Stimulated activated CD8-positive, alpha-beta memory T cell treated with anti-CD3 and anti-CD28 coated beads, Interleukin-15, amount 100 ng/mL, for 1 hour (primary cell): ENCODE measurements at places on chromosomes 16 and 17.

- DNase-seq = no peak
These were observed 14.9 kb downstream of the SOX9 start for GRCh38 chr17:72135546-72136325.

GRCh38 chr17:62791235-62791734, 16.8 kb downstream of the MARCHF10 start:
- no peak for DNase-seq

DNA sequence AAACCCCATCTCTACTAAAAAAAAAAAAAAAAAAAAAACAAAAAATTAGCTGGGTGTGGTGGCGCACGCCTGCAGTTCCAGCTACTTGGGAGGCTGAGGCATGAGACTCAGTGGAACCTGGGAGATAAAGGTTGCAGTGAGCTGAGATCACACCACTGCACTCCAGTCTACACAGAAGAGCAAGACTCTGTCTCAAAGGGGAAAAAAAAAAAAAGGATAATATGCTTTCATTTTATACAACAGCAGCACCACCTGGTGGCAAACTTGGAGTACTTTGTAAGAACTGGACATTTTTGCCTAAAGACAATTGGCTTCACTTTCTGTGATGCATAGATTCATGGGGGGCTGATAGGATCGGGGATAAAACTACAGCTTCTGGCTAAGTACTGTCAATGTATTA, 8.5 kb downstream of the CHTF8 start:
- DNase-seq = peak; percentile 55

DNA sequence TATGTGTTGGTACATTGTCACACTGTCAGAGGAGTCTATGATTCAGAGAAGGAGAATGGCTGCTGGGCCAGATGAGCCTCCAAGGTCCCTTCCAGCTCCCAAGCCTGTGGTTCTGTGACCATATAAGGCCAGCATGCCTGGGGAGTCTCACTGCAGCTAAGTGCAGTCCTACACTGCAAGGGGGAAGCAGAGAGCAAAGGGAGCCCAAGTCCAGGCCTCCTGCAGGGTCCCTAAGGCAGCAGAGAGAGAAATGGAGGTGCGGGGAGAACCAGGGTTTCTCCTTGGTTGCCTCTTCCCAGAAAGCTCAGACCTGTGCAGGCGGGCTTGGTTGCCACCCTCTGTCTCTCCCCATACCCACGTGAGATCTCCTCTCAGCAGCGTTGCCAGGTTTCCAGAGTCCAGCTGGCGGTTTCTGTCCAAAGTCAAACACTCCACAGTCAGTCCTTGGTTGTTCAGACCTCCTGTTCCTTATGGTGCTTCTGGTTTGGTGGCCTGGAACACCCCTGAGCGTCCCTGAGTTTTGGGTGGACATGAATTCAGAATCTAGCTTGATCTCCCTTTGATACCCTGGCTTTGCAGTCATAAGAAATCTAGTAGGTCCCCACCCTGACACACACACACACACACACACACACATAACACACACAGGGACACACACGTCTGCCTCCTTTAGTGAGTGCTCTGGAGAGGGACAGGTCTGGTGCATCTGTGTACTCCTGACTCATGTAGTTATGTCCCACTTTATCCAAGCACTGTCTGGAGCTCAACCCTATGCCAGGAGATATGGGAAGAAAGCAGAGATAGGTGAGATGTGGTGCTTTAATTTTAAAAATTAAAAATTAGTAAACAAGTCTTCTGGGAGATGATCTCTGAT, 78.8 kb downstream of the GNAO1 start:
- DNase-seq = no peak

DNA sequence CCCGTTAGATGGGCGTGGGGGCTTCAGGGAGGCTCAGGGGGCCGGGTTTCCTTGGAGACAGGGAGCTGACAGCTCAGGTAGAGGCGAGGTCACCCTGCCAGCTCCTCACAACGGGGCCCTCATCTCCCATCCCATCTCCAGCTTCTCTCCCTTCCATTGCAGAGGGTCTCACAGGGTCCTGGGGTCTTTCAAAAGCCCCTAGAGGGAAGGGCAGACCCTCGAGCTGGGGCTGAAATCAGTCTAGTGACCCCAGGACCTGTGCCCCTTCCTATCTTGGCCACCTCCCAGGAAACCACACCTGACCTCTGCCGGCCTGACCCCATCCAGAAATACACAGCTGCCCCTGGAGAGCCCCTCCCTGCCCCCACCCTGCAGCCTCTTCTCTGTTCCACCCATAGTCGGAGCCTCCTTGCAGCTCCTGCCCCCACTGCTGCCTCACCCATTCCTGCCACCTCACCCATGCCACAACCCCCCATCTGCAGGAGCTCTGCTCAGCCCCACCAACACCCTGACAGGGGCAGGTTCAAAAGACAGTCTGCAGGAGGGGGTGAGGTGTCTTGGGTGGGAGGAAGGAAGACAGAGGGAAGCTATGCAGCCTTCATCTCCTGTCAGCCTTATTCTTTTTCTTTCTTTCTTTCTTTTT, 23.4 kb downstream of the PIK3R5 start:
- no peak for DNase-seq

DNA sequence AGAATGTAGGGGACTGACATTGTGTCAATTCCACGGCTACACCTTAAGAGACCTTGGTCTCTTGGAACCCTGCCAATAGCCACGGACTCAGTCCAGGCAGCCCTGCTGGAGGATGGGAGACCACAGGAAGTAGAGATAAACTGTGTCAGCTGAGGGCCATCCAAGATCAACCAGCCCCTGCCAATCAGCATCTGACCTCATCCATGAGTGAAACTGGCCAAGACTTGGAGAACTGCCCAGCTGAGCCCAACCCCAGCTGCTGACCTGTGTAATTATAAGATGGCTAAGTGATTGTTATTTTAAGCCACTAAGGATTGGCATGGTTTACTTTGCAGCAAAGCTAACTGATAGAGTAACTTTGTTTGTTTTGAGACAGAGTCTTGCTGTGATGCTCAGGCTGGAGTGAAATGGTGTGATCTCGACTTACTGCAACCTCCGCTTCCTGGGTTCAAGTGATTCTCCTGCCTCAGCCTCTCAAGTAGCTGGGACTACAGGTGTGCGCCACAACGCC, 13.3 kb upstream of the YWHAE start:
- no peak for DNase-seq

GRCh38 chr17:61443475-61443882, 8.7 kb upstream of the TBX4 start:
- DNase-seq = no peak

DNA sequence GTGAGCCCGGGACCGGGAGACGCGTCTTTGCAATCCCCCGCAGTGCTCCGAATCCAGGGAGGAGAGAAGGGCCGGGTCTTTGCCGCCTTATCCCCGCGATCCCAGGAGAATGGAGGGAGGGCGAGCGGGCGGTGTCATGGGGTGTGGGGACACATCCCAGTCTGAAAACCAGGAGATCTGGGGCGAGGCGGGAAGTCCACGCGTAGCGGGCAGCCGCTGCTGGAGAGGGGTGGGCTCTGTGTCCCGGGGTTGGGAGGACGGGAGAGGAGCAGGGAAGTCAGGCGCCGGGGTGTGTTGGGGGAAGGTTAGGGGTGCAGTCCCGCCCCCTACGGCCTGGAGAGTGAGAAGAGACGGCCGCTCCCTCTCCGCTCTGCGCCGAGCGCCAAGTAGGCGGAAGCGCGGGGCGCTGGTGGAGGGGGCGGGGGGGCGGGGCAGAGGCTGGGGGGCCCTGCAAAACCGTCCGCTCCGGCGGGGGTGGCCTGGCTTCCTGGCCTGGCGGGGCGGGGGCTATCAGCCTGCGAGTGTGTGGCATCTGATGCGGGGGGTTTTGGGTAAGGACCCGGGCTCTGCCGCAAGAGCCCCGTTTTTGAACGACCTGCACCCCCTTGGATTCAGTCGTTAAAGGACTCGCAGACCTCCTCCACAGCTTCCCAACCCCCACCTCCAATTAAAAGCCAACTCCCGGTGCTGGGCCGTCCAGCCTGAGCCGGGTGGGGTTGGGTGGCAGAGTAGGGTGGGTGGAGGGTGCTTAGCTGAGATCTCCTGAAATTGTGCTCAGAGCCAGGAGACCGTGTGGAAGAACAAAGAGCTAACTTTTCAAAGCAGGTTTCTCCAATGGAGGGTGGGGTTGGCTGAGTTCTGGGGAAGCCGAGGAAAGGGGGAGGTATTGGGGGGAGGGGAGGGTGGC, 654 bp downstream of the LASP1 start:
- no peak for DNase-seq

GRCh38 chr16:24009098-24009497, 173.3 kb downstream of the PRKCB start:
- DNase-seq = no peak

DNA sequence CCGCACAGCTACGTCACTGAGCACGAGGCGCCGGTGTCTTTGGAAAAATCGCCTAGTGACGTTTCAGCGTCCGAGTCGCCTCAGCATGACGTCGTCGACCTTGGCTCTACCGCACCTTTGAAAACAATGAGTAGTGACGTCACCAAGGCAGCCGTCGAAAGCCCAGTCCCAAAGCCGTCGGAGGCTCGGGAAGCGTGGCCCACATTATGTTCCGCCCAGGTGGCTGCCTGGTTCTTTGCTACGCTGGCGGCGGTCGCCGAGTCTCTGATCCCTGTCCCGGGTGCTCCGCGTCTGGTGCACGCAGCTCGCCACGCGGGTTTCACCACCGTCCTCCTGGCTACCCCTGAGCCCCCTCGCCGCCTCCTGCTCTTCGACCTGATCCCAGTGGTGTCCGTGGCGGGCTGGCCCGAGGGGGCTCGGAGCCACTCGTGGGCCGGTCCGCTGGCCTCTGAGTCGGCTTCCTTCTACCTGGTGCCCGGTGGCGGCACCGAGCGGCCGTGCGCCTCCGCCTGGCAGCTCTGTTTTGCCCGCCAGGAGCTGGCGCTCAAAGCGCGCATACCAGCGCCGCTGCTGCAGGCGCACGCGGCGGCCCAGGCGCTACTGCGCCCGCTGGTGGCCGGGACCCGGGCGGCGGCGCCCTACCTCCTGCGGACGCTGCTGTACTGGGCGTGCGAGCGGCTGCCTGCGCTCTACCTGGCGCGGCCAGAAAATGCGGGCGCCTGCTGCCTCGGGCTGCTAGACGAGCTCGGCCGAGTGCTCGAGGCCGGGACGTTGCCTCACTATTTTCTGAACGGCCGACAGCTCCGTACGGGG, 1.5 kb downstream of the TMEM102 start:
- peak; percentile 54 for DNase-seq

- no peak for DNase-seq
These were observed 47.5 kb downstream of the HNF1B start for GRCh38 chr17:37697381-37697780.

DNA sequence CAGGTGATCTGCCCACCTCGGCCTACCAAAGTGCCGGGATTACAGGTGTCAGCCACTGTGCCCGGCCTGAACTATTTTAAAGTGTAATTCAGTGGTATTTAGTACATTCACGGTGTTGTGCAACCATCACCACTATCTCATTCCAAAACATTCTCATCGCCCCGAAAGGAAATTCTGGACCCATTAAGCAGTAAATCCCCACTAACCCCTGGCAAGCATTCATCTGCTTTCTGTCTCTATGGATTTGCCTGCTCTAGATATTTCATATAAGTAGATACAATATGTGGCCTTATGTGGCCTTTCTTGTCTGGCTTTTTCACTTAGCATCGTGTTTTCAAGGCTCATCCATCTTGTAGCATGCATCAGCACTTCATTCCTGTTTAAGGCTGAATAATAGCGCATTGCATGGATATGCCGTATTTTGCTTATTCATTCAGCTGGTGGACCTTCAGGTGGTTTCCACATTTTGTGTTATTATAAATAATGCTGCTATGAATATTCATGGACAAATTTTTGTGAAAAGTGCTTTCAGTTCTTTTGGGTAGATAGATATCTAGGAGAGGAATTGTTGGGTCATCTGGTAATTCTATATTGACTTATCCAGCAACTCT, 8.4 kb upstream of the HERPUD1 start:
- no peak for DNase-seq

DNA sequence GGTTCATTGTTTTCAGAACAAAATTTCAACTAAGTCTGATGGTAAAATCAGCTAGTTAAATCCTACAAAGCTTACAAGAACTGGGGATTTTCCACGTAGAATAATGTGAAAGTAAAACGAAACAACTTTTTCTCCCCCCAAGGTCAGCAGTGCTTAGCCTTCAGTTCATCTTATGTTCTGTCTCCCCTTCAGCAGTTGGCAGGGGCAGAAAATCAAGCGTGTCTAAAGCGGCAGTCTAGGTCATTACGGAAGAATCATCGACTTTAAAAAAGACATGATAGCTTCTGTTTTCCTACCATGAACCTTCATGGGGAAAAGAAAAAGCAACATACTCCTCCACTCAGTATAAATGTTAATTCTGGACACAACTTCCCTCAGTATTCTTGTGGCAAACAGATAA, 50.7 kb downstream of the GNA13 start:
- no peak for DNase-seq

DNA sequence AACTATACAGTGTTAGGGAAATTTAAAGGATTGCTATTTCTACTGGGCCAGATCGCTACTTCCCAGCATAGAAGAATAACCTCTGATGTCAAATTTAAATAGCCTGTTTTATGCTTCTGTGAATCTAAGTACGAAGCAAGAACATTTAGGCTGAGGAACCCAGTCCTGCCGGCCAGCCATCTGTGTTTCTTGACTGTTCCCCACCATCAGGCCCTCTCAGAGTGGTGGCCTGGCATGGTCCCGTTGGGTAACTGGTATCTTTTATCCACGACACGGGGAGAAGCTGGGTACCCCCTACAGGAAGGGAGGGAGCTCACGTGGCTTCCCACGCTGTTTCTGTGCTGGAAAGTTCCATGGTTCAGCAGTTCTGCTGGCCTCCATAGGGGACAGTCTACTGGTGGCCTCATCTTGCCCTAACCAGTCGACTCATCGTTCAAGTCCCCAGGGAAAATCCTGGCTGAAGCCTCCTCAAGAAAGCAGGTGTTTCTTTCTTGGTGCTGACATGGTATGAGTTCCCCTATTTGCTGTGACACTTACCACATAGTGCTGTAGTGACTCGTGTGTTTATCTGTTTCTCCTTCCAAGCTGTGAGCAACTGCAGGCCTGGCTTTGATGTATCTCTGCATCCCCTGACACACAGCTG, 201.7 kb upstream of the NLRP1 start:
- DNase-seq = no peak

- no peak for DNase-seq
These were observed 1279.0 kb upstream of the CDH8 start for GRCh38 chr16:63315229-63315628.

- DNase-seq = no peak
These were observed 1.0 kb downstream of the SDK2 start for GRCh38 chr17:73643001-73643851.

DNA sequence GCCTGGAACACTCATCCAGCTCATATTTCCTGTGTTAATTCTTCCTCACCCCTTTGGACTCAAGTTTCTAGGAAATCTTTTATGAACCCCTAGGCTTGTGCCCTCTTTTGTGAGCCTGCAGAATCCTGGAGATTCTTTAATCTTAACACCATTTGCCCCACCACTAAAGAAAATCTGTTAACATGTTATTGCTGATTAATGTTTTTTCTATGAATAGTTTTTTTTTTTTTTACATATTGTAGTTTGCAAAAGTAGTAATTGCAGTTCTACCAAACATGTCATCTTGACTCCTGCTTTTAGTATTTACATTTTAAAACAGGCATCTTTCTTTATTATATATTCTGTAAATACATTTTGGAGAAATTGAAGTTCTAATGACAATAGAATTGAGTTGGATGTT, 8.5 kb downstream of the PRSS54 start:
- no peak for DNase-seq

GRCh38 chr16:68073902-68074760, 11.0 kb upstream of the NFATC3 start:
- no peak for DNase-seq

- DNase-seq = no peak
These were observed 9.9 kb downstream of the CASC3 start for GRCh38 chr17:40150276-40150675.
